HuH-7 (cell line): ENCODE measurements at places on chromosomes 2 and 18.

GRCh38 chr2:55311444-55311870 is 42.4 kb upstream of the MTIF2 start:
- DNase-seq, result no peak

DNA sequence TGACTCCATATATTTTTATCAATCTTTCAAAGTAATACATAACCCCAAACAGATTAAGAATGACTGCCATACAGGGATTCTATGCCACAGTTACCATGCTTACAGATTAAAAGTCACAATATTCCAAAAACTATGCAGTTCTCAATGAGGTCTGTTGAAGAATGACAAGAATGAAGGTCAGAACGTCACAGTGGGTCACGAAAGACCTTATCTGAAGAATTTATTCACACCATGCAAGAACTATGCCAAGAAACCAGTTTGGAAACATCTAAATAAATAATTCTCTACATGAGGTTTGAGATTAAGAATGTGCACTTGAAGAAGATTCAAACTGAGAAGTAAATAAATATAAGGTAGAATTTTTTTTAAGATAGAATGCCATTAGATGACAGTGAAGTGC is 253.3 kb downstream of the EXOC6B start:
- DNase-seq, result no peak

GRCh38 chr18:49597157-49597931 is 35.5 kb downstream of the LIPG start:
- DNase-seq, result no peak

GRCh38 chr18:57347784-57348183 is 4.6 kb upstream of the ST8SIA3 start:
- DNase-seq, result no peak

DNA sequence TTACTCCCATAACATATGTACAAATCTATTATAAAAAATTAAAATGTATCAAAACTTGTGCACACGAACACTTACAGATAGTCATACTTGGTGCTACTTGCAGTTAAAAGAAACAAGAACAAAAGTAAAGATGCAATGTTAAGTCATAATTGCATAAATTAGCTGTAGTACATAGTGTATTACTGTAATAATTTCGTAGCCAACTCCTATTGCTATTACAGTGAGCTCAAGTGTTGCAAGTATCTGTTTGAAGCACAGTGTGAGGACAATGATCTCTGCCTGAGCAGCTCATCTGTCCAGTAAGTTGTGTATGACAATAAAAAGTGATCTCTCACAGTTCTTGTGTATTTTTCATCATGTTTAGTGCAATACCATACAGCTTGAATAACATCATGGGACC is 7.5 kb upstream of the SERPINB13 start:
- no peak for DNase-seq

DNA sequence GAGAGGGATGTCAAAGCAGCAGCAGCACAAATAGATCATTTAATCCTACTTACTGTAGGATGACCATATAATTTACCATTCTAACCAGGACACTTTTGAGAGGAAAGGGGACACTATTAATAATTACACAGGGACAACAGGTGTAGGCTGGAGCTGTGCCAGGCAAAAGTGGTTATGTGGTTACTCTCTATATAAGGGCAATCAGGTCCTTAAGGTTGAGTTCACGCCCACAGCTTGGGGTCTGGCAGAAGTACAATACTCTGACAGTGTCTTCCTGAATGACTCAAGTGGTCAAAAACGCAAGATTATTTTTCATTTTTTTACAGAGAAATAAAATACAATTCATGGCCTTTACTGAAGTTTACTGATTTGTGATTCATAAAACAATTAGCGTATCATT is 2.8 kb downstream of the PREPL start:
- DNase-seq, result no peak

DNA sequence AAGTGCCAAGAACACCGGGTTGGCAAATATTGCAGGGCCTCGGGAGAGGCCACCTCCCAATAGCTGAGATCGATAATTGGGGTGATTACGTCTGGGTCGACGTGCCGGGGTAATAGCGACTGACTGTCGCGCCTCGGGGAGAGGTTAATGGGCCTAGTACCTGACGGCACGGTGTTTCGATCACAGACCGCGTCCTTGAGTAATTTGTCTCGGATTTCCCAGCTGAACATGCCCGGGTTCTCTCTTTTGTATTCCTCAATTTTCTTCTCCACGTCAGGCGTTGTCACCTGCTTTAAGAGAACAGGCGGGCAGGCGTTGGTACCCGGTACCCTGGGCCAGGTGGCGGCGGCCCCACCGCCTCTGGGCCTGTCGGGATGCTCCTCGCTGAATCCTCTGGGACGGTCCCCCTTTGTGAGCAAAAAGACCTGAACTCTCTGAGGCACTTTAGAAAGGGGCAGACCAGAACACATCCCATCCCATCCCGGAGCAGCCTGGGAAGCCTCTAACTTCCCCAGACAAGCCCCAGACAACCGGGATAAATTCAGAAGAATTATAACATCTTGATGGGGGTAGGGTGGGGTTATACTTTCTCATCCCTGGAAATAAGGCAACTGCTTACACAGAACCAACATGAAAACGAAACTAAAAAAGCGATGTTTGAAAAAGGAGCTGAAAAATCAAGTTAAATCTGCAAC is 3.3 kb downstream of the PAX3 start:
- no peak for DNase-seq

DNA sequence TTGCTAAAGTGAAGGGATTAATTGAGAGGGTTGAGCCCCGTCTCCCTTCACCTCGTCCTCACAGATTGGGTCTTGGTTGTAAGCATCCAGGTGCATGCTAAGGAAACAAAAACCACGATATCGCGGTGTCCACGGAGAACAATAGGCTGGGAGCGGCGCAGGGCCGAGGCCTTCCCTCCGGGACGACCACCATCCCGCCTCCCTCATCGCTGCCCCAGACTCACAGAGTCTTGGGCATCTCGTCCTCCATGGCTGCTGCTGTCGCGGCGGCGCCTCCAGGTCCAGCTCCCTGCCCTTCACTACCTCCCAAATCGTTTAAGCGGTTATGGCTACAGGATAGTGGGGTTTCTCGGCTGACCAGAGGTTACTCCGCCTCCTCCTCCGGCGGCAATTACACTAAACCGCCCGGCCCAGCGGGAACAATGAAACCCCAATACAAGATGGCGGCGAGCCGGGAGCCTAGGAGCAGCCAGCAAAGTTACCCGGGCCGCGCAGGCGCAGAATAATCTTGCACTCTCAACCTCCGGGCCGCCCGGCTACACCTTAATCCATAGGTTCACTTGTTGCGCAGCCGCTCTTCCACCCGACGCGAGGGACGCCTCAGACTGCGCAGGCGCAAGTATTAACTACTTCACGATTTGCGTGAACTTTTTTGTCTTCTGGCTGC is at the start of gene TIA1:
Gene TIA1 (minus strand): TSS at position 448 of the 667 bp plus-strand sequence. CDS start 198 bp downstream, at position 250.
- peak; percentile 94 for DNase-seq

- DNase-seq, result no peak
Observed at GRCh38 chr2:119197529-119198239, 25.9 kb upstream of the STEAP3 start.

DNA sequence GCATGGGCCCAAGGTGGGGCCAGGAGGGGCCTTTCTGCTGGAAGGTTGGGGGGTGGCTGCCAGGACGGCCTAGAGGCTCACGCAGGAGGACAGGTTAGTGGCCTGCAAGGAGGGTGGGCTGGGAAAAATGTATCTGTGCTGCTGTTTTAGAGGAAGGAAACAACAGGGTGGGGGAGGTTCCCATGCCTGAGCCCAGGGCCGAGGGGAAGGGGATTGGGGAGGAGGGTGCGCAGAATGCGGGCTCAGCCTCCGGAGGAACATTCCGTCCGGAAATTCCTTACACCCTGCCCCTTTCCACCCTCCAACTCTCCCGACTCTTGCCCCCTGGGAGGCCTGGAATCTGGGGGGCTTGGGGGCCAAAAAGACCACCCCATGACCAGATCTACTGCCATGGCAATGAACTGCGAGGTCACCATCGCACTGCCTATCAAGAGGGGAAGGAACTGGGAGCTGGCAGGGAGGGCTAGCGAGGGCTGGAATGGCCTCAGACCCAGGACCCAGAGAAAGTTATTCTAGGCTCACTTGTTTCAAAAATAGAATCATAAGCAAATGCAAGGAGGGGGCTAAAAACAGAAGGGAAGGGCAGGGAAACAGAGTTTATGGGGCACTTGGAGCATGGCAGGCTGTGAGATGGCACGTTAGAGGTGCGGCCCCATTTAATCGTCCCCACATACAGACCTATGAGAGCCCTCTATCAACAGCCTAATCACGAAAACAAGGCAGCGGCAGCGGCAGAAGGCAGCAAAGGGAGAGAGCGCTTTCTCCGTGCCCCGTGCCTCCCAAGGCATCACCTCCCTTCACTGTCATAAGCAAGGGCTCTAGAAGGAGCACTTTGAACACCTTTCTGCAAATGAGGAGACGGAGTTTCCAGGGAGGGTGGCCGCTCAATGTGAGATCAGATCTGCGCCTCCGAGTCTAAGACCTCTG is 90.4 kb downstream of the TNS1 start:
- no peak for DNase-seq

GRCh38 chr18:68676913-68677312 is 38.0 kb downstream of the TMX3 start:
- no peak for DNase-seq

- DNase-seq, result no peak
Observed at GRCh38 chr18:59950215-59950944, 50.6 kb downstream of the PMAIP1 start.

- no peak for DNase-seq
Observed at GRCh38 chr18:68103561-68103960, 587.0 kb upstream of the DSEL start.

GRCh38 chr2:187422282-187422681 is 25.8 kb downstream of the CALCRL start:
- DNase-seq, result no peak

DNA sequence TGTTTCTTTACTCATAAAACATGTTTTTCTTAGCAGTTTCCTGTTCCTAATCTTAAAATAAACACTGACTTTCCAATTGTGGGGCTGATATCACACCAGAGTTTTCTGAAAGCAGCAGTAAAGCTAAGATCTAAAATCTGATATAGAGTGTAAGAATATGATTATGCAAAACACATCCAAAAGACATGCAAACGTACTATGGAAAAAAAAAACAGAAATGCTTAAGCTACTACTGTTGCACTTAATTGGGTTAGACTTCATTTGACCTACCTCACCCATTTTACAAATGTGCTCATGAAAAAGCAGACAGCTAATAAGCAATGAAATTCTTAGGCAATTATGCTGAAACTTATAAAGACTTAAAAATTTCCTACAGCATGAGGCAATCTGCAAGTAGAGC is 10.5 kb downstream of the CYTIP start:
- no peak for DNase-seq

DNA sequence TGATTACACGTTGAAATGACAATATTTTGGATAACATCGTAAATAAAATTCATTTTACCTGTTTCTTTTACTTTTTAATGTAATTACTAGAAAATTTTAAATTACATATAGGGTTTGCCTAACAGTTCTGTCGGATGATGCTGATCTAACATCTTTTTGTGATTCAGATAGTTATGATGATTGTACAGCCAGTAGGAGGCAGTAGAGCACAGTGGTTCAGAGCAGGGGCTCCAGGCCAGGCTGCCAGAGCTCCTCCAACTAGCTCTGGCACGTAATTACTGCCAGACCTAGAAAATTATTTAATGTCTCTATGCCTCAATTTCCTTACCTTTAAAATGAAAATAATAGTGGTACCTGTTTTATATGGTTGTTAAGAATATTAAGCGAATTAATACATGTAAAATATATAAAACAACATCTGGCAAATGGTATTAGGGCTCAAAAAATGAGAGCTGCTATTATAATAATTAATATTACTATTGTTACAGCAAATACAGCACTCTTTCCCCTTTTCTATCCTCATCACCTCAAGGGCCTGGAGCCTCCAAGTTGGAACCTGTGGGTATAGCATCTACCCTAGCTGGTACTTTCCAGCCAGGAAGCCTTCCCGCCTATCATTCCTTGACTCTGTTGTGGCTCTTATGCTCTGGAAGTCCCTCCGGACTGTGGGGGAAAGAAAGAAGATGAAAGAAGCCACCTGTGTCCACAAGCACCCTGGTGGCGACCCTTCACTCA is 47.7 kb upstream of the PLA2R1 start:
- DNase-seq, result peak; percentile 45

DNA sequence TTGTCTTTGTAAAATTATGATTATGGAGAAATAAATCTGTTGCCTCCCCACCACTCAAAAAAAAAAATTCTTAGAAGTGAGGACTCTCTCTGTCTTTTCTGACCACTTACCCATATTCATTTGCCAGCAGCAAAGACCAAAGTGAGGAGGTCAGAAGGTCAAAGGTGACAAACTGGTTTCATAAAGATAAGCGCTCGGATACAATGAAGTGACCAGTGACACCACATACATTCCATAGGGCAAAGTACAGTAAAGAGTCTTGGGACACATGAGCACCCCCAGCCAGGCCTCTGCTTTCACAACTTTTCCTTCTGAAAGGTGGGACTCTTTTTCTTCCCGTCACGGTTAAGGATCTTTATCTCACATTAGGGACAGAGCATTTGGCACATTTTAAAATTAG is 75.9 kb upstream of the TCF4 start:
- peak; percentile 12 for DNase-seq

GRCh38 chr18:3153107-3153704 is 66.6 kb downstream of the MYOM1 start:
- no peak for DNase-seq

DNA sequence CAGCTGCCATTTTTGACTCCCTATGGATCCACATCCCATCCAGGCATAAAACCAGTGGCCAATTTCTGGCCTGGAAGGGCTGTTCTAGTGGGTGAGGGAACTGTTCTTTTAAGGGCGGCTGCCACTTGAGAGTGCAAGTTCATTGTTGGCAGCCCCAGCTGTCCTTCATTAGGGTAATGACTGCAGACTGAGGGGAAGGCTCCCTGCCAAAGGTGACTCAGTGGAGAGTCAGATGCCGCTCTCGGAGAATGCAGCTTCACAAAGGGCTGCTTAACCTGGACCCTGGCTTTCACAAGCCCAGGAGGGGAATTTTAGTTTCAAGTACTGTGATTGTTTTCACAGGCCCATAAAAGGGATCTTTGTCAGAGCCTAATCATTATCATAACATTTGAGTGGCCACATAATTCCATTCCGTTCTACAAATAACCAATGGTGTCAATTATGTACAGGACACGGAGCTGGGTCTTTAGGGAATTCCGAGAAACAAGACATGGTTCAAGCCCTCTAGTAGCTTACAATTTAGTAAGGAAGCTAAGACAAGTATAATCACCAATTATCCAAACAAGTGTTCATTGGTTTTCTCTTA is 235.7 kb downstream of the CDCA7 start:
- no peak for DNase-seq

DNA sequence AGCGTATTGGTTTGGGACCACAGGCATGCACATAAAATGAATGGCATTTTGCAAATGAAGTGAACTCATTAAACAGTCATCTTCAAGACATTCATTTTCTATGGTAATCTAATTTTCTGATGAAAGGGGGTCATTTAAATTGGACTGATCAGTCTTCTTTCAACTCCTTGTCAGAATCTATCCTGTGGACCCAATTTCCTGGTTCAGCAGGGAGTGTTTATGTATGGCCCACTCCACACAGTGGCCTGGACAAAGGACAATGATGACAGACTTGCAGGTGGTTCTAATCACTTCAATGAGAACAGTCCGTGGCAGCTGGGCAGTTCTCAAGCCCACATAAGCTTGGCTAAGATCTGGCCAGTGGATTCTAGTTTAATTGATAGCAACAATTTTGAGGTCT is 448.1 kb downstream of the DCDC2C start:
- no peak for DNase-seq
